ENCODE measurements at places on chromosomes 5 and 9. TPM values are rescaled to one million over a fixed set of nuclear protein-coding genes. Genes with fewer than 3 reads are reported as not detected.

DNA sequence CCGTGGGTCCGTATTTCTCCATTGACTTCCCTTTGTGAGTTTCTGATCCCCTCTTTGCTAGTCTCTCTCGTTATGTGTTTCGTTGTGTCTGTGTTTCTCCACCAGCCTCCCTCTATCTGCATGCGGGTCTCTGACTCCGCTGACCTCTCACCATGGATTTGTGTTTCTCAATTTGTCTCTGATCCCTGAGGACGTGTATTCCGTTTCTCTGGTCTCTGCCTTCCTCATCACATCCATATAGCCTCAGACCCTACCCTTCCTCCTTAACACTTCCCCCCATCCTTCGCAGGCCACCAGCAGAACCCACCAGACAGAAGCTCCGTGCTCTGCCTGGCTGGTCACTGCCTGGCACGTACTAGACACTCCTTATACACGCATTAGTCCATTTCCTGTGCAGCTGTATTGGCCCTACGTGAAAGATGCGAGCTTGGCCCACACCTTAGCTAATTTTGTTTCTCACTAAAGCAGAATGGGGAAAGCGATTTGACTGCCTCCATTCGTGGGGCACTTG lies 631 bp downstream of the B4GALT7 start:
- no peaks in the 10 kb centered on the region for H3K27me3 ChIP-seq
- DNase-seq = no peak
- H3K27ac ChIP-seq = peak overlapping the region; percentile 93
- peak overlapping the region; percentile 89 for H3K4me3 ChIP-seq

DNA sequence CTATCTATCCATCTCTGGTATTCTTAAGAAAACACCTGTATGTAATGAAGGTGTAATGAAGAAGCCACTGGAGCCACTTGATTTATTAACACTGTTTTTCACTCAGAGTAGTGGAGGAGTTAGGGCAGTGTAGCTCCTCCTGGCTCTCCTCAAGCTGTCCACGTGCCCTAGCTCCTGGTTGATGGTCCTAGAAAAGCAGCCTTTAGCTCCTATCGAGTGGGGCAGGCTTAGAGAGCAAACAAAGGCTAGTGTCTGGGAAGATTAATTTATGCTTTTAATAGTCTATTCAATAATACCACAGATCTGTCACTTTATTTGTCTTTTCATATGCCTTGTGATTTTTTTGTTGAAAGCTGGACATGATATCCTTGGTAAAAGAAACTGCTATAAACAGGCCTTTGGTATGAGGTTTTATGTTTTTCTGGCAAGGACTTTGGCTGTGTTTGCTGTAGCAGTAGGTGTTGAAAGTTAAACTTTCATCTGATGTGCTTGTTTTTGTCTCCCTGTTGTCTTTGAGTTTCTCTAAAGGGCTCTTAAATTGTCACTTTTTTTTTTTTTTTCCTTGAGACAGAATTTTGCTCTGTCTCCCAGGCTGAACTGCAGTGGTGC lies 141.1 kb downstream of the GCNT1 start:
- no peaks in the 10 kb centered on the region for H3K27me3 ChIP-seq
- DNase-seq = no peak
- no peaks in the 10 kb centered on the region for H3K36me3 ChIP-seq
- no peak overlapping the region for H3K27ac ChIP-seq
- no peaks in the 10 kb centered on the region for H3K4me1 ChIP-seq
- no peak overlapping the region for H3K4me3 ChIP-seq

DNA sequence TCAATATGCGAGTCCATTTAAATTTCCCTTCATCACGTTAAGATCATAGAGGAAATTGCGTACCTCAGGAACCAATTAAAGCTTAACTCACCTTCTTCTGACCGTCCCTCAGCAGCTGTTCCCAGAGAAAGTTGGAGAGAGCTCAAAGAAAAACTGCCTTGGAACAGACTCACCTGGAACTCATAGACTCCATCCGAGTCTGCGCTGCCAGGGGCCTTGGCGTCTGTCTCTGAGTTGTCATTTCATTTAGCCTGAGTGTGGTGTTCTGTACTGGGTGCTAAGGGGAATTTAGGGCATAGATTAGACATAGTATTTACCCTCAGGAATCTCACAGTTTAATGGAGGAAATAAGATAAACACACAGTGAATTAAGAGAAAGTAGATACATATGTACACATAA lies 892.7 kb downstream of the TLE1 start:
- no peak overlapping the region for H3K27ac ChIP-seq
- no peaks in the 10 kb centered on the region for H3K27me3 ChIP-seq
- H3K4me1 ChIP-seq = no peaks in the 10 kb centered on the region
- H3K36me3 ChIP-seq = no peaks in the 10 kb centered on the region

DNA sequence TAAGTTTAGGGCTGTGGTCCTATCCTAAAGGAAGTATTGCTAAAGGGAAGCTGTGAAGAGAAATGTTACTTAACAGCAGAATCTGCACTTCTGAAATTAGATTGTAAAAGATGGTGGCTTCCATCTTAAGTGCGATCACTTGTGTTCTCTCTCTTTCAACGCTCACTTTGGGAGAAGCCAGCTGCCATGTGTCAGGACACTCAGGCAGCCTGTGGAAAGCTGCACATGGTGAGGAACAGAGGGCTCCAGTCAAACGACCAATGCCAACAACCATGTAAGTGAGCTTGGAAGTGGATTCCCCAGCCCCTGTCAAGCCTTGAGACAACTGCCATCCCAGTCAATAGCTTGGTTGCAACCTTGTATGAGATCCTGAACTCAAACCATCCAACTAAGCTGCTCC lies 51.7 kb upstream of the GLRX start:
- H3K27ac ChIP-seq = no peak overlapping the region
- no peak for DNase-seq
- no peak overlapping the region for H3K4me3 ChIP-seq
- H3K27me3 ChIP-seq = no peaks in the 10 kb centered on the region

DNA sequence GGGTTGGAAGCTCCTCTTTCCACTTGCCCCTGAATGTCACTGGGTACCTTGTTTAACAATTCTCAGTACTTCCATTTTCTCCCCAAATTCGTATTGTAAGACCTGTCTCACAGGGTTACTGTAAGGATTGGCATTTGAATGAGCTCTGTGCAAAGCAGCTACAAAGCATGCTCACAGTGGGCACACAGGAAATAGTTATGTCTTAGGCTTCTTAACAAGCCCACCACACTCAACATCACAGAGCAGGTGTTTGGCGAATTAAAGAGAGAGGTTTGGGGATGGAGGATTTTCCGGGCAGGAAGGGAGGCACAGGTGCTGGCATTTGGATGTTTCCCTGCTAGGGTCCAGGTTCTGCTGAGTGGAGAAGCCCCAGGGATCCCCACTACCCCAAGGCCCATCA lies 17.0 kb upstream of the LHFPL2 start:
- no peaks in the 10 kb centered on the region for H3K36me3 ChIP-seq
- no peak overlapping the region for H3K4me3 ChIP-seq
- H3K4me1 ChIP-seq = no peaks in the 10 kb centered on the region

DNA sequence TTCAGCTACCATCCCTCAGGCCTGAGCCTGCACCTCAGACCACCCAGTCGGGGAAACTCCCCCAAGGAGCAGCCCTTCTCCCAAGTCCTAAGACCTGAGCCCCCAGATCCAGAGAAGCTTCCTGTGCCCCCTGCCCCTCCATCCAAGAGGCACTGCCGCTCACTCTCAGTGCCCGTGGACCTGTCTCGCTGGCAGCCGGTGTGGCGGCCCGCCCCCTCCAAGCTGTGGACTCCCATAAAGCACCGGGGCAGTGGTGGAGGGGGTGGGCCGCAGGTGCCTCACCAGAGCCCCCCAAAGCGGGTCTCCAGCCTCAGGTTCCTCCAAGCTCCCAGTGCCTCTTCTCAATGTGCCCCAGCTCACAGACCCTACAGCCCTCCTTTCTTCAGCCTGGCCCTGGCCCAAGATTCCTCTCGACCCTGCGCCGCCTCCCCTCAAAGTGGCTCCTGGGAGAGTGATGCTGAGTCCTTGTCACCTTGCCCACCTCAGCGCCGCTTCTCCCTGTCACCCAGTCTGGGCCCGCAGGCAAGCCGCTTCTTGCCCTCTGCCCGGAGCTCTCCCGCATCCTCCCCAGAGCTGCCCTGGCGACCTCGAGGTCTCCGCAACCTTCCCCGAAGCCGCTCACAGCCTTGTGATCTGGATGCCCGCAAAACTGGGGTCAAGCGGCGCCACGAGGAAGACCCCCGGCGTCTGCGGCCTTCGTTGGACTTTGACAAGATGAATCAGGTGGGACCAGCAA lies 7.0 kb downstream of the FAM53C start:
- H3K36me3 ChIP-seq = peaks cover 69% of the 10 kb centered on the region
- no peak for DNase-seq
- no peaks in the 10 kb centered on the region for H3K4me1 ChIP-seq
- H3K27ac ChIP-seq = no peak overlapping the region

DNA sequence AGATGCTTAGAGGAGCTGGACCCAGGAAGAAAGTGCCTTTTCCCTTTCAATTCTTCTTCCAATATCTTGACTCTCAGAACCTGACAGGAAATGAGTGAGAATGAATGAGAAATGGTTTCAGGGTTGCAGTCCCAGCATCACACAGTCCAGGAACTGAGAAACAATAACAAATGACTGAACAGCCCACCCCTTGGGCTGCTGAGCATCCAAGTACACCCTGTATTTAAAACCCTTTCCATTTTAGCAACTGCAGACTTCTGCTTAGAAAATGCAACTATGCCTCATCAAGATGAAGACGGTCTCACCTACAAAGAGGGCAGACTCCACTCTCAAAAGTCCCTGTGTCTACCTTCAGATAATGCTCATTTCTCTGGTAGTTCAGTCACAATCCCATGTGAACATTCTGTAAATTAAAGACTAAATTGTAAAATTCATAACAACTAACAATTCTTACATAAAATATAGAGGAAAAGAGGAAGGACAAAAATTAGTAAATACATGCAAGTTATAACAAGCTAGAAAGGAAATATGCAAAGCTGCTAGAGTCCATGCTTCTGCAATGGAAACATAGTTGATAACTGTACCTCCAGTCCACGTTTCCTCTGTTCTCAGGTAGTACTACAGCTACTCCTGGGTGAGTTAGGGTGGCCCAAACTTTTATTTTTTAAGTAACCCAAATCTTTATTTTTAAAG lies 316.5 kb downstream of the ICE1 start:
- H3K36me3 ChIP-seq = no peaks in the 10 kb centered on the region
- no peaks in the 10 kb centered on the region for H3K27me3 ChIP-seq
- H3K4me3 ChIP-seq = no peak overlapping the region
- no peaks in the 10 kb centered on the region for H3K4me1 ChIP-seq
- no peak overlapping the region for H3K27ac ChIP-seq

- H3K27me3 ChIP-seq = no peaks in the 10 kb centered on the region
- H3K4me3 ChIP-seq = no peak overlapping the region
- no peaks in the 10 kb centered on the region for H3K36me3 ChIP-seq
- no peak for DNase-seq
Observed at GRCh38 chr5:59661954-59662615, 231.4 kb downstream of the PDE4D start.

The EMB gene
- 6.7 TPM for total RNA-seq

DNA sequence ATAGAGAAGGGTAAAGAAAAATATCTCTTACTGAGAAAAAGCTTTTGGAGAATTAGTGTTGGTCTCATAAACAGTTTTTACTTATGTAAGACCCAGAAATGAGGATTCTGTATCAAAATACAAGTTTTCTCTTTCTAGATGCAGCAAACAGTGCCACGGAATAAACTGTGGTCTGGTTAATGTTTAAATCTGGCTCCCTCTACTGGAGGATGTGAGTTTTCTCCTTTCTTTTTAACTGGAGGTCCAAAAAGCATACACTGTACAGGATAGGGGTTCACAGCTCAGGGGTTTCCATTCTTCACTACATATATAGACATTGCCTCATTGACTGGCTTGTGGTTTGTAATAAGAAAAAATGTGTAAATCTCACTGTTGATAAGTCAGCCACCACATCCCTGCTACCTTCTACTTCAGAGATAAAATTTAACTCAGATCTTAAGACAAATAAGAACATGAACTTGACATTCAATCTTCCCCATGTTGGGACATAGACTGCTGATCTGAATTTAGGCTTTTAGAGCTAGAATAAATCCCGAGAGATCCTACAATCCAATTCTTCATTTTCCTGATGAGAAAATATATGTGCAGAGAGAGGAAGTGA lies 98.9 kb downstream of the CFAP95 start:
- H3K27me3 ChIP-seq = no peaks in the 10 kb centered on the region
- no peak overlapping the region for H3K27ac ChIP-seq
- no peaks in the 10 kb centered on the region for H3K36me3 ChIP-seq
- no peak for DNase-seq
- H3K4me3 ChIP-seq = no peak overlapping the region
- H3K4me1 ChIP-seq = no peaks in the 10 kb centered on the region

DNA sequence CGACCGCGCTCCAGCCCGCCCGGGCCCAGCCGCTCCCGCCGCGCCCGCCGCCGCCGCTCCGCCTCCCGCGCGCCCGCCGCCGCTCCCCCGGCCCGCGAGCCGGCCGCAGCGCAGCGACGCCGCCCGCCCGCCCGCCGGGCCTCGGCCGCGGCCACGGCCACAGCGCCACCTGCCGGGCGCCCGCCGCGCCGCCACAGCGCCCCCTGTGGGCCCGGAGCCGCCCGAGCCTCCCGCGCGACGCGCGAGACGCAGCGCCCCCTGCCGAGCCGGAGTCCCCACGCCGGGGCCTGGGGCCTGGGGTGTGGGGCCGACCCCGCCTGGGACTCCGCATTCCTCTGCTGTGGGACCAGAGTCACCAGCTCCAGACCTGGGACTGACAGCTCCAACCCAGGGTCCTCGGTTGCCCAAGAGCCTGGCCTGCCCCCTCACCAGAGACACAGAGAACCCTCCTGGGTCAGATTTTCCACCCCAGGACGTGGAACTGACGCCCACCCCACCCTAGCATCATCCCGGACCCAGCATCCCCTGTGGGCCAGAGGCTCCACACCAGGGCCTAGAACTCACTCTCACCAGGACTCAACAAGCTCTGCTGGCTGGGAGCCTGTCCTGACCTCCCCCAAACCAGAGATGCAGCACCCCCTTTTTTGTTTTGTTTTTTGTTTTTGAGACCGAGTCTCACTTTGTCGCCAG lies at the start of gene RAPGEF1:
Gene RAPGEF1, minus strand, starts transcription at position 118 of the 690 bp plus-strand sequence. CDS start 246 bp downstream, outside the sequence.
- DNase-seq = no peak
- H3K27me3 ChIP-seq = no peaks in the 10 kb centered on the region
- peak within 1 kb of the TSS; percentile 60 for H3K27ac ChIP-seq
- H3K36me3 ChIP-seq = no peaks in the 10 kb centered on the region

DNA sequence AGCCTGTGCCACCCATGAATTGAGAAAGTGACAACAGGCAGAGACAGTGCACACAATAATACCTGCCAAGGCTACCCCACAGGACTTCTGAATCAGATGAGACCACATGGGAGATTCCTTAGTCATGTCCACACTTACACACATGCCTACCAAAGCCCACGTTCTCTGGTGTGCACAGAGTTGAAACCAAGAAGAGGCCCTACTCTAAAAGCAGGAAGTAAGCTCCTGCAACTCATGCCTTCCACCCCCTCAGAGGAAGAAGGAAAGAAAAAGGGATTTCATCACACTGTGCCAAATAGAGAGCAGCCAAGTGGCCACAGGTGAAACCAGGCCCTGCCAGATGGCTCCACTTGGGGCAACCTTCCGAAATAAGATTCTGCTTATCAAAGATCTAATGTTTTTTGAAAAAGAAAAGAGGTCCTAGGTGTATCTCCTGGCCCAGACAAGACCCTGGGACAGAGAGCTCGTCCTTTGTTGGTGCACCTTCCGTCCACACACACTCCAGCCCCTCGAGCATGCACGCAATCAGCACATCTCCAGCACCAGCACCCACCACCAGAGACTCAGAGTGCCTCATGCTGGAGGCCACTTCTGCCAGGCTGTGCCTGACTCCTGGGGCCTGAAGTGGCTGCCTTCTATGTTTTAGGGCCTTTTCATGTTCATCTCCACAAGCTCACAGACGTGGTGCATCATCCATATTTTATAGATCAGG lies 114.6 kb upstream of the SPOCK1 start:
- H3K27ac ChIP-seq = no peak overlapping the region
- no peaks in the 10 kb centered on the region for H3K27me3 ChIP-seq
- no peaks in the 10 kb centered on the region for H3K36me3 ChIP-seq
- DNase-seq = no peak
- no peak overlapping the region for H3K4me3 ChIP-seq
- no peaks in the 10 kb centered on the region for H3K4me1 ChIP-seq

The SOX30 gene
- total RNA-seq = 0.89 TPM
